Stimulated activated CD8-positive, alpha-beta memory T cell treated with anti-CD3 and anti-CD28 coated beads, Interleukin-7, amount 100 ng/mL, for 4 hours (primary cell): ENCODE measurements at places on chromosomes 1 and 21.

- DNase-seq: no peak
These were observed 78.9 kb downstream of the DENND1B start for GRCh38 chr1:197696372-197696771.

DNA sequence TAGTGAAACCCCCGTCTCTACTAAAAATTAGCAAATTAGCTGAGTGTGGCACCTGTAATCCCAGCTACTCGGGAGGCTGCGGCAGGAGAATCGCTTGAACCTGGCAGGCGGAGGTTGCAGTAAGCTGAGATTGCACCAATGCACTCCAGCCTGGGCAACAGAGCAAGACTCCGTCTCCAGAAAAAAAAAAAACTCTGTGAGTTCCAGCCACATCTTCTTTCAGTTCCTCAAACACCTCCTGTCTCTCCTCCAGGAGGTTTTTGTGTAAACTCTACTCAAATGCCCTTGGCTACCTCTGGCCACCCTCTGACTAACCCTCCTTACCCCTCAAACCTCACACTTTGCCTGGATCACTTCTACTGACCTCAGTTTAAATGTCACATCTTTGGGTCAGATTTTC lies 38.1 kb downstream of the RCSD1 start:
- no peak for DNase-seq

DNA sequence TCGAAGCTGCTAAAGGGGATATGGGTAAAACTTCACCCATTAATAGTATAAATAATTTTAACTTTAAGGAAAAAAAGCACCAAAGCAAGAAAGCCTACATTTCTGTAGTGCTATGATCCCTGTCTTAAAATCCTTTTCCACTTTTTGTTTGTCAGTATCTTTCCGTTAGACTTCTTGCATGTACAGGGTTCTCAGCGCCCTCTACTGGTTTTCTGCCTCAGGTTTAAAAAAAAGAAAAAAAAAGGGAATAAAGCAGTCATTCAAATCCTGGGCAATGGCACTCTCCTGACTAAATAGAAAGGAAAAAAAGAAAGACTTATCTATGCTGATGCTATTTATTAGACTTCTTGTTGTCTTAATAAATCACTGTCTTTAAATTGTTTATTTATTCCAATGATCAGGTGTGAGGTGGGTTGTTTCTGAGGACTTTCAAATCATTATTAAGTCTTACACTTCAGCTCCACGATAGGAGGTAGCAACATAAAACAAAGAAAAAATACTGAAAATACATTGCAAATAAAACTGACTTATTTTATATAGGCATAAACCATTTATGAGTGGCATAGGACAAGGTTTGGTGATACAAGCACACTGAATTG lies 475.4 kb upstream of the NR5A2 start:
- no peak for DNase-seq

DNA sequence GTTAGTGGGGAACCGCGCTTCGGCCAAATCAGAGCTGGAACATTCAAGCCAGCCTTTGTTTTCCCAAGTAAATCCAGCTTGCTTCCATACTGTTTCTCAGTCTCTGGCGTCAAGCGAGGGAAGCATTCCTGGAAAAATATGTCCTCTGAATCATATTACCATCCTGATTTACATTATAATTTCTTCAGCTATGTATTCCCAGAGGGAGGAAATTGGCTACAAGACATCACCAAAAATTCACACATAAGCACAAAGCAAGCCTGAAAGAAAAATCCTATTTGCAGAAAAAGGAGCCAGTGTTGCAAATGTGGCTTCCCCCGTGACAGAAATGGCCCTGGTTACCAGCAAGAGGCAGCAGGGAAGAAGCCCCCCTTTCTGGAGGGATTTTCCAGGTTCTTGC lies 233.3 kb downstream of the KCNJ6 start:
- no peak for DNase-seq

DNA sequence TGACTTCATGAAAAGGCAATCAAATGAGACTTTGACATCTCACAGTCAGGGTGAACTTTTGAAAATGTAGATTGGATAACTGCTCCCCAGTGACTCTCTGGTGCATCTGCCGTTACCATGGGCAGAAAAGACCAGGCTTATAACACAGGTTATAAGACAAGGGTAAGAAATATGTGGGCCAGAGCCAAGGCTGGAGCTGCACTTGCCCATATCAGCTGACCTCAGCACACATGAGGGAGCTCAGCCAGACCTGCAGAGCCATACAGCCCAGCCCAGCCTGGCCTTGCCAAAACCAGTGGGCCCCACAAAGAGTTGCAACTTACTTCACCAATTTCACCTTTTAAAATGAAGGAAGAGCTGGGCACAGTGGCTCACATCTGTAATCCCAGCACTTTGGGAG lies 11.7 kb upstream of the RGS2 start:
- DNase-seq: no peak

GRCh38 chr21:42654179-42654912 lies 925 bp downstream of the PDE9A start:
- no peak for DNase-seq

DNA sequence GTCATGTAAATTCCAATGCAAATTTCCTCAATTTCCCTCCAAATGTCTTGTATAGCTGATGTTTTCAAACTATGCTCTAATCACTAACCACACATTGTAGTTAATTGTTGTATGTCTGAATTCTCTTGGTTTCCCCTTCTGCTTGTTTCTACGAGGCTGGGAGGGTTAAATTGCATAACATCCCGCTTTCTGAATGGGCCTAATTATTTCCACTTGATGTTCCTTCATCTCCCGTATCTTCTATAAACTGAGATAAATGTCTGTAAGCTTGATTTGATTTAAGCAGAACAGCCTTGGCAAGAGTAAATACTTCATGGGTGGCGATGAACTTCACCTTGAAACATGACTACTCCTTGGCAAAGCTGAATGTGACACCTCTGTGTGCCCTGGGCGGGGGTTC lies 72.2 kb downstream of the SERINC2 start:
- DNase-seq: no peak

- DNase-seq: no peak
These were observed 156.0 kb downstream of the GLUL start for GRCh38 chr1:182235604-182235951.

- DNase-seq: no peak
These were observed 119.8 kb upstream of the PTGFR start for GRCh38 chr1:78370779-78371482.

- no peak for DNase-seq
These were observed at the start of gene ELAVL4 for GRCh38 chr1:50108497-50109059. Gene ELAVL4, plus strand, starts transcription at chr1:50108920. Its CDS starts 270 bp downstream, at chr1:50109190.

DNA sequence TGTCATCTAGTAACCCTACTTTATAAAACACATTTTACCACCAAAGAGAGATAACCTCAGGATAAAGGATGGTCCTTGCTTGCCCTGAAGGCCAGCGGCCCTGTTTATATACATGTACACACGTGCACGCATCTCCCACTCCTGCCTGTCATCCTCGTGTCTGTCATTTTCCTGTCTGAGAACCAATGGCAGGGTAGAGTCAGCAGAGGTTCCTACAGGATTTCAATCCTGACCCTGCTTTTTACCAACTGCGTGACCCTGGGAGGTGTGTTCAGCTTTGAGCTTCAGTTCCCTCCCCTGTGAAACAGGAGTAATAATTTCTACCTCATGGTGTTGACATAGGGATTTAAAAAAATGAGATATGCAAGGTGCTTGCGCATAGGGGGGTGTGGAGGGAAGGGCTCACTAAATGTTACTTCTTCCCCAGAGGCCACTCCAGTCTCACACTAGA lies 12.3 kb upstream of the RASSF5 start:
- DNase-seq: no peak

DNA sequence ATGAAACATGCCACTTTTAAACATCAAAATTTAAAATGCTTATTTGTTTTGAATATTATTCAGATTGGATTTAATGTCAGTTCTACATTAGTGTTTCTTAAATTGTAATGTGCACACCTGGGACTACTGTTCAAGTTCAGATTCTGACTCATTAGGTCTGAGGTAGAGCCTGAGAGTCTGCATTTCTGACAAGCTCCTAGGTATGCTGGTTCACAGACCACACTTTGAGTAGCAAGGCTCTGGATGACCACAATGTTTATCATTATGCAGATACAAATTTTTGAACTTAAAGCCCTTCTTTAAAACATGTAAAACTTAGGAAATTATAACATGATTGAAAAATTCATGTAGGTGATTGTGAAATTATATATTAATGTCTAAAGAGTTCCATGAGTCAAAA lies 40.2 kb downstream of the TTLL7 start:
- no peak for DNase-seq

- DNase-seq: no peak
These were observed 43.8 kb downstream of the SLX9 start for GRCh38 chr21:44983421-44984206.

GRCh38 chr1:215568299-215568692 lies 1.2 kb downstream of the KCTD3 start:
- DNase-seq: no peak

GRCh38 chr1:227369102-227369760 lies 50.9 kb upstream of the CDC42BPA start:
- no peak for DNase-seq

DNA sequence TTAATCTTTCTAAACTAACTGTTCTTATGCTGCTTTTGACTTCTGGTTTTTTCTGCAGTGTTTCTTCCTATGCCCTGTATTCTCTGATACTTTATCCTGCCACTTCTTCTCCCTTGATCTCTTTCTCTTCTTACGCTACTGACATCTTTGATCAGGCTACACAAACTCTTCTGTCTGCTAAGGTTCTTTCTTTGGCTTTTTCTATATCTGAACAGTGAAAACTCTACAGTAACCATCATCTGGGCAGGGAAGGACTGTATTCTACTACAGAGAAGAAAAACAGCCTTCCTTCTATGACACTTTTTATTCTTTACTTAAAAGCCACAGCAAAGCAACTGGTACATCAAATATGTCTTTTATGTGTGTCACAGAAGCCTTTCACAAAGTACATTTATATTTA lies 7.4 kb upstream of the NEXN start:
- DNase-seq: no peak

GRCh38 chr1:8267307-8267706 lies 50.6 kb upstream of the SLC45A1 start:
- DNase-seq: no peak

DNA sequence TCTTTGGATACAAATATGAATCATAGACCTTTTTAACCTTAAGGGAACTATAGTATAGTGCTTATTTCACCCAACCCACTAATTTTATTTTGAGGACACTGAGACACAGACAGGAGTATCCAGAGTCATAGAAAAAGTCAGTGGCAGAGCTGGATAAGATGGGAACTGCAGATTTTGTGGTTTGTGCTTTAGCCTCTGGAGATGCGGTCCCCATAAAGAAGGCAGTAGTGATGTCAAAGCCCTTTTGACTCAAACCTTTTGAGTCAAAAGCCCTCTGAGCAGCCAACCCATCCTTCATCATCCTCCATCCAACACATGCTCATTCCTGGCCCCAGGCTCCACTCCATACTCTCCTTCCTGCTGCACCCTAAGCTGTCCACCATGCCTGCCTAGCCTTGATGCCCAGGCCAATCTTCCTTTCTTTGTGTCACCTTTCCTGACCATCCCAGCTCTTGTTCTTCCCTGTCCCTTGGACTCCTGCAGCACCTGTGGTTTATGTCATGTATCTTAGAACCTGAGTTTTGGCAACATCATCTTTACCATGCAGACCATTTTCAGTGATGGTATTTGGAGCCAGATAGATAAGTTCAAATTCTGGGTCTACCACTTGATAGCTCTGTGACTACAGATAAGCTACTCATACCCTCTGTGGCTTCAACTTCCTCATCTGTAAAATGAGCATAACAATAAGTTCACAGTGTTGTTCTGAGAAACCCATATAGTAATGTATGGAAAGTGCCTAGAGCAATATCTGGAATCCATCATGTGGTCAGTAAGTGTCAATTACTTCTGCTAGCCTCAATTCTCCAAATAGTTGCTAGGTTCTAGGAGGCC lies 20.1 kb downstream of the SLAMF1 start:
- no peak for DNase-seq

DNA sequence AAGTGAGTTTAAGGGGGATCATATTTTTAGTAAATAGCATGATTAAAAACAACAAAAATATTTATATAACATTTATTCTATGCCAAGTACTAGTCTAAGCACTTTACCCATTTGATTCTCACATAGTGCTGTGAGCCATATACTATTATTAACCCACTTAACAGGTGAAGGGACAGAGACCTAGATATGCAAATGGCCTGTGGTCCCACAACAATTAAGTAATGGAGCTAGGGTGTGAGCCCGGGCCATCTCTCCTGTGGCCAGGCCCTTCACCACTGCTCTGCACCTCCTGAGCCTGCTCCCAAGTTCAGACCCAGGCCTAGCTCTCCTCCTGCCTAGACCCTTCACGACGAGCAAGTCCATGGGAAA lies 537 bp downstream of the ASCL5 start:
- DNase-seq: no peak

DNA sequence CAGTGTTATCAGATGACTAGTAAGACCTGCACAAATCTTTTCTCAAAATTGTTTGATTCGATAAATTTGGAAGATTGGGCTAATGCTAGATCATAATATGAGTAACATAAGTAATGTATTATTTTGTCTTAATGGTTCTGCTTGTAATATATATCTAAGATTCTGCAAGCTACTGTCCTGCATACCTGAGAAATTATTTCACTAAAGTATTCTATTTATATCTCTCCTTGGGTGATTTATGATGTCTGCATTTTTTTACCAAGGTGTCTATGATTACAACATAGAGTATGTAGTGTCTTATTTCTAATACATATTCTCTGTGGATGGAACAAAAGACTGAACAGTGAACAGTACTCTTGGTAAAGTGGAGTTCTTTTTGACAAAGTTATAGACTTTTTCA lies 166.6 kb downstream of the CLEC20A start:
- no peak for DNase-seq

DNA sequence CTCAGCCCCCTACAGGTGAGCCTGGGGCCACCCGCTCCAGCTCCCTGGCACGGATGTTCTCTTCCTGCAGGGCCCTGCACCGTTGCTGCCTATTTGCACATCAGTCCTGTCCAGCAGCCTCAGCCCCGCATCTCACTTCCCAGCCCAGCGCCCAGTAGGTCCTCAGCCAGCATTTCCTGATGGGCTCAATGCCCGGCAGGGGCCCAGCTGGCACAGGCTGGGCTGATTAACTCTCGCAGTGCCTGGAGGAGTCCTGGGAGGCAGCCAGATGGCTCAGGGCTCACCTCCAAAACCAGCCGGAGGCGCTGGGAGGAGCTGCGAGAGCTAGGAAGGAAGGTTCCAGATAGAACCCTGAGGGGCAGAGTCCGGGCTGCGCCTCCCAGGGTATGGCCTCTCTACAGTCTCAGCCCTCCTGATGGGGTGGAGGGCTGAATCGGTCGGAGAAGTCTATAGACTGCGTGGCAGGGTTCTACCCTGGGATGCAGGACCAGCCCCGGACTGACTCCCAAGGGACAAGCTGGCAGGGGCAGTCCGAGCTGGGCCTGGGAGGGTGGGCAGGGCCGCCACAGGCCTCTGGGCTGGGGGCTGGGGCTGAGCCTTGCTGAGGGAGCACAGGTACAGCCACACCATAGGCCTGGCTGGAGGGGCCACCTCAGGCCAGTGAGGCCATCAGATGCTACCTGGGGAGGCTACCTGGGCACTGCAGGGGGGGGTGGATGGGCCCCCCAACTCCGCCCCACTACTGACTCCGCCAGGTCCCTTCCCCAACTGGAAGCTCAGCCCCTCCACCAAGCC lies 19.2 kb upstream of the CLSTN1 start:
- DNase-seq: no peak

- DNase-seq: no peak
These were observed 9.4 kb downstream of the OLIG2 start for GRCh38 chr21:33035147-33035546.

GRCh38 chr21:25733859-25734653 lies 648 bp downstream of the ATP5PF start:
- DNase-seq: peak; percentile 37

- no peak for DNase-seq
These were observed 193.1 kb downstream of the RYR2 start for GRCh38 chr1:237235091-237235490.
